ENCODE measurements at places on chromosomes 12 and 14.

GRCh38 chr12:19778172-19778571, 338.9 kb downstream of the AEBP2 start:
- no peaks in the 10 kb centered on the region for H3K36me3 ChIP-seq
- peaks cover 14% of the 10 kb centered on the region for H3K27me3 ChIP-seq

GRCh38 chr12:86158956-86159355, 97.2 kb downstream of the MGAT4C start:
- H3K27me3 ChIP-seq: no peaks in the 10 kb centered on the region
- H3K36me3 ChIP-seq: no peaks in the 10 kb centered on the region
- no peaks in the 10 kb centered on the region for H3K4me1 ChIP-seq
- no peak for DNase-seq
- no peak overlapping the region for H3K4me3 ChIP-seq

DNA sequence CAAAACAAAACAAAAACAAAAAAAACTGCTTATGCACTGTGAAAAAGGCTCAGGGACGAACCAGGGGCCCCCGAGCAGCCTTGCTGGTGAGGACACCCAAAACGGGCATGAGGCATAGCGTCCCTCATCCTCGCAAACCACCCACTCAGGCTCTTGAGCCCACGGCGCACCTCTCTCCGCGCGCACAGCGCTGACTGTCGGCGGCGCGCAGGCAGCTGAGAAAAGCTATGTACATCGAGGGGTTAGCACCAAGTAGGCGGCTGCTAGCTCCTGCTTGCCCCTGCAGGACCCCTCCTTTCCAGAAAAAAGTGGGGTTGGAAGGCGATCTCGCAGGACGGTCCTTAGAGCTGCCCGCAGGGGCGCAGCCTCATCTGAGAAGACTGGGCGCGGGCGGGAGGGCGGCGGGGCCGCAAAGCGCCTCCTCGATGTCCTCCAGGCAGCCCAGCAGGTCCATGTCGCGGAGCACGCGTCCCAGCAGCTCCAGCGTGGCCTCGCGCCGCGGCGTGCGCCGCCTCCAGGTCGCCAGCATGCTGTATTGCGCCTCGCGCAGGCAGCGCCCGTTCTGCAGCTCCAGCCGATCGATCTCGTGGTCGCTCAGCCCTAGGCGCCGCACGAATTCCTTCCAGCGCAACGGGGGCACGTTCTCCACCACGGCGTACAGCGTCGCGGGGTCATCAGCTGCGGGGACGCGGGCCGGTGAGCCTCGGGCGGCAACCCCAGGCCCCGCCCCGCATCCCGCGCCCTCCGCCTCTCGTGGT, 12.8 kb downstream of the TNFRSF1A start:
- no peaks in the 10 kb centered on the region for H3K27me3 ChIP-seq
- no peak overlapping the region for H3K27ac ChIP-seq
- DNase-seq: no peak
- peaks cover 64% of the 10 kb centered on the region for H3K4me1 ChIP-seq
- H3K4me3 ChIP-seq: no peak overlapping the region
- peaks cover 37% of the 10 kb centered on the region for H3K36me3 ChIP-seq

DNA sequence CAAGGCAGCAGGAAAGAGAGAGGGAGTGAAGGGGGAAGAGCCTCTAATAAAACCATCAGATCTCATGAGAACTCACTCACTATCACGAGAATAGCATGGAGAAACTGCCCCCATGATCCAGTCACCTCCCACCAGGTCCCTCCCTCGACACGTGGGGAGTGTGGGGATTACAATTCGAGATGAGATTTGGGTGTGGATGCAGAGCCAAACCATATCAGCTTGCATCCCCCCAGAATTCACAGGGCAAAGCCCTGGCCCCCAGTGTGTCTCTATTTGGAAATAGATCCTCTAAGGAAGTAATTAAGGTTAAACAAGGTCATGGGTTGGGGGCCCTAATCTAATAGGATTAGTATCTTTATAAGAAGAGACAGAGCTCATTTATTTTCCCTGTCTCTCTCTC, 56.1 kb upstream of the TCL1A start:
- H3K27ac ChIP-seq: no peak overlapping the region
- H3K4me1 ChIP-seq: no peaks in the 10 kb centered on the region
- no peak overlapping the region for H3K4me3 ChIP-seq
- peaks cover 6% of the 10 kb centered on the region for H3K27me3 ChIP-seq
- H3K36me3 ChIP-seq: no peaks in the 10 kb centered on the region
- no peak for DNase-seq

GRCh38 chr14:102795060-102795925, 18.0 kb downstream of the TRAF3 start:
- DNase-seq: peak; percentile 86
- peaks cover 19% of the 10 kb centered on the region for H3K36me3 ChIP-seq
- peaks cover 32% of the 10 kb centered on the region for H3K4me1 ChIP-seq
- H3K4me3 ChIP-seq: peak overlapping the region; percentile 84
- peaks cover 1% of the 10 kb centered on the region for H3K27me3 ChIP-seq

DNA sequence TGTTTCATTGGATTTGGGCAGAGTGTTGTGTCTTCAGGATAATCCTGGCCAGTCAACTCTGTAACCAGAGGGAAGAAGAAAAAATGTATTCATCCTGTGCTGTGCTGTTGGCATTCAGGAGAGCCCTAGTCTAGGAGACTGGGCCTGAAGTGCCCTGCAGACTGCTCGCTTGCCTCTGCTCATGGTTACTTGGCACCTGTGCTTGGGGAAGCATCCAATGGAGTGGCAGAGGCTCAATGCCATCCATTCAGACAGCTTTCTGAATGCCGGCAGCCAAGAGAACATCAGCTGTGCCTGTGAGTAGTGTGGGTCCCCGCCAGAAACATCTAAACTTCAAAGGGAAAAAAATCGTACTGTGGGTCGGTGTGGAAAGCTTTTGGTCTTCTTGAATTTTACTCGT, 124.2 kb downstream of the SRGAP1 start:
- H3K27ac ChIP-seq: peak overlapping the region; percentile 93
- H3K4me3 ChIP-seq: no peak overlapping the region
- peaks cover 21% of the 10 kb centered on the region for H3K36me3 ChIP-seq

- H3K4me1 ChIP-seq: peaks cover 12% of the 10 kb centered on the region
- H3K27me3 ChIP-seq: peaks cover 12% of the 10 kb centered on the region
- DNase-seq: no peak
- no peak overlapping the region for H3K27ac ChIP-seq
Measured at GRCh38 chr12:32070370-32070769, 36.3 kb upstream of the BICD1 start.

DNA sequence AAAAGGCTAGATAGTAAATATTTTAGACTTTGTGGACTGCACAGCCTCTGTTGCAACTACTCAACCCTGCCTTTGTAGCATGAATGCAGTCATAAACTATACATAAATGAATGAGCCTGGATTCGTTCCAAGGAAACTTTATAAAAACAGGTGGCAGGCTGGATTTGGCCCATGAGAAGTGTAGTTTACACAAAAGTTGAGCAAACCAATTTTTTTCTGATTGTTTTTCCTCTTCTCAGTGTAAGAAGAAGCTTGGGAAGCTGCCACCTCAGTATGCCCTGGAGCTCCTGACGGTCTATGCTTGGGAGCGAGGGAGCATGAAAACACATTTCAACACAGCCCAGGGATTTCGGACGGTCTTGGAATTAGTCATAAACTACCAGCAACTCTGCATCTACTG, 9.5 kb downstream of the OAS1 start:
- H3K27me3 ChIP-seq: no peaks in the 10 kb centered on the region
- H3K27ac ChIP-seq: no peak overlapping the region
- no peak for DNase-seq

- H3K4me1 ChIP-seq: no peaks in the 10 kb centered on the region
- no peaks in the 10 kb centered on the region for H3K27me3 ChIP-seq
- no peak overlapping the region for H3K4me3 ChIP-seq
Measured at GRCh38 chr12:66851134-66851533, 172.3 kb upstream of the GRIP1 start.

- no peaks in the 10 kb centered on the region for H3K27me3 ChIP-seq
- no peak for DNase-seq
- no peak overlapping the region for H3K4me3 ChIP-seq
- peaks cover 11% of the 10 kb centered on the region for H3K4me1 ChIP-seq
Measured at GRCh38 chr14:64604881-64605280, 55.1 kb downstream of the PPP1R36 start.

DNA sequence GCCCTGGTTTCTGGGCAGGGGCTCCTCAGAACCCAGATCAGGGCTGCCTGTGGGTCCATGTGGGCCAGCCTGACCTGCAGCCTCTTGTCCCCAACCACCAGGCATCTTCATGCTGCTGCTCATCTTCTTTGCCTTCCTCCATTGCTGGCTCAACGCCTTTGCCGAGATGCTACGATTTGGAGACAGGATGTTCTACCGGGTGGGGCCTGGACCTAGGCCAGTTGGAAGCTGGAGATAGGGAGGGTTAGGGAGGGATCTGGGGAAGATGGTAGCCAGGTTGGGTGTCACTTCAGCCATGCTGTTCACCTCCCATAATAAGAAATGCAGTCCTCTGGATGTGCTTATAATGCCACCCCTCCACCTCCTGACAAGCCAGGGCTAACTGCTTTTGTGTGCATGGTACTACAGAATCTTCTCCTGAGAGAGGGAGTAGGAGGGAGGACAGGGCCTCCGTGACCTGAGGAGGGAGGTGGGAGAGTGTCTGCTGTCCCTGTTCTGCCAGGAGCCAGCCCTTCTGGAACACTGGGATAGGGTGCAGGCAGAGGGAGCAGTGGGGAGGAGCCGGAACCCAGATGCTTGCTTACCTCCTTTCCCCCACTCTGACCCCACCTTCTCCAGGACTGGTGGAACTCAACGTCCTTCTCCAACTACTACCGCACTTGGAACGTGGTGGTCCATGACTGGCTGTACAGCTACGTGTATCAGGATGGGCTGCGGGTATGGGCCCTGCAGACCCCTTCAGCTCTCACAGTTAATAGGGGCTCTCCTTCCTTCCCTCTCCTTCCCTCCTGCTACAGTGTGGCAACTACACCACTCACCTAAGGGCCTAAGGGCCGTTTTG, 17.6 kb downstream of the SOAT2 start:
- DNase-seq: no peak
- H3K4me3 ChIP-seq: no peak overlapping the region
- H3K27ac ChIP-seq: no peak overlapping the region
- H3K36me3 ChIP-seq: no peaks in the 10 kb centered on the region
- H3K4me1 ChIP-seq: peaks cover 20% of the 10 kb centered on the region

Data from HFFc6 (cell line).